ENCODE measurements at places on chromosomes 1 and 21.
A peak's percentile ranks its signal among the peaks of the same experiment; 100 is the strongest.

- DNase-seq = no peak
Measured at GRCh38 chr21:20302084-20302483, 696.1 kb upstream of the NCAM2 start.

DNA sequence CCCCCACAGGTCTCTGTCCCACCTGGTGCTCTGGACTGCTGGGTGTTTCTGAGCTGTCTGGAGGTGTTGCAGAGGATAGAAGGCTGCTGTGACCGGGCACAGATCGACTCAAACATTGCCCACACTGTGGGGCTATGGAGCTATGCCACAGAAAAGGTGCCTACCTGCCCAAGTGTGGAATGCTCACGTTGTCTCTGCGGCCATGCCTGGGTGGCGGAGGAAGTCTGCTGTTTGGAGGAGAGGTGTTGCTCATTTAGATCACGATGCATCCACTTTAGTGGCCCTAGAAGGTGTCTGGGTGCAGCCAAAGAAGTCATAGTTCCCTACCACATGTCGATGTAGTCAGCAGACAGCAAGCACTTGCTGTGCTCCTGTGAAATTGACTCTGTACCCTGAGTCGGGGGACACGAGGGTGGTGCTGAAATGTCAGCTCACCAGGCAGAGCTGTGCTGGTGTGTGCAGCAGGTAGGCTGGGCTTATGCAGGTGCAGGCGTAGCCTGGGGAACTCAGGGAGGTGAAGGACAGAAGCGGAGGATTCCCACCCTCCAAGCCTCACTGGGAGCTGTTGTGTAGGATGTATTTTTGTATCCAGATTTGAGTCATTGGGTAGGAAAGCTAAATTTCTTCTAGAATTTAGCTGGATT is 32.8 kb upstream of the PWP2 start:
- DNase-seq = no peak

DNA sequence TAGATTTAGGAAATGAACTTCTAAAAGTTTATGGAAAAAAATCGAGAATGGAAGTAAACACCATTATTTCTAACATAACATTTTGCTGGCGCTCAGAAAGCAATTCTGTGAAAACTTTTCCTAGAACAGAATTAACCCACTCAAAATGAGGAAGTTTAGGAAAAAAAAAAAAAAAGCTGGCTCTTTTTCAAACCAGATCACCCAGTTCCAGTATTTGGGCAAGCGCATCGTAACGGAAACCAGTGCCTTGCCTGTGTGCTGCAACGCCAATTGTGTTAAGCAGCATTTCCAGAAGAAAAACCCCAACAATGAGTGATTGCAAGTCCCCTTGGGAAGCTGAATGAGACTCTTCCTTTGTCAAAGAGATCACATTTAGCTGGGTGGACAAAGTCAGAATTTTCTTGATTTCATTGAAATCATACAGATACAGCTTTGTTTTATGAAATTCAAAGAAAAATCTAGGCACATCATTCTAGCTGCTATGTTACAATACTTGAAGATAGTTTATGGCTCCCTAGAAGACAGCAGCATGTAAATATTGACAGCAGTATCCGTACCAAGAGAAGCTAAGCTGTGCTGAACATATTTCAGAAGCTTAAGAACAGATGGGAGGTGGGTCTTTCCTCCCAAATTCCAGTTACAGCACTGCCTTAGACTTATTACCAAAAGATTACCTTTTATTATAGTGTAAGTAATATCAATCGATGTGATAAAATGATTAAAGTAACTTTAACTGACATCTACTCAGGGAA is 113.4 kb downstream of the ERG start:
- no peak for DNase-seq

GRCh38 chr1:107389410-107390396 is 248.9 kb downstream of the NTNG1 start:
- DNase-seq = no peak

DNA sequence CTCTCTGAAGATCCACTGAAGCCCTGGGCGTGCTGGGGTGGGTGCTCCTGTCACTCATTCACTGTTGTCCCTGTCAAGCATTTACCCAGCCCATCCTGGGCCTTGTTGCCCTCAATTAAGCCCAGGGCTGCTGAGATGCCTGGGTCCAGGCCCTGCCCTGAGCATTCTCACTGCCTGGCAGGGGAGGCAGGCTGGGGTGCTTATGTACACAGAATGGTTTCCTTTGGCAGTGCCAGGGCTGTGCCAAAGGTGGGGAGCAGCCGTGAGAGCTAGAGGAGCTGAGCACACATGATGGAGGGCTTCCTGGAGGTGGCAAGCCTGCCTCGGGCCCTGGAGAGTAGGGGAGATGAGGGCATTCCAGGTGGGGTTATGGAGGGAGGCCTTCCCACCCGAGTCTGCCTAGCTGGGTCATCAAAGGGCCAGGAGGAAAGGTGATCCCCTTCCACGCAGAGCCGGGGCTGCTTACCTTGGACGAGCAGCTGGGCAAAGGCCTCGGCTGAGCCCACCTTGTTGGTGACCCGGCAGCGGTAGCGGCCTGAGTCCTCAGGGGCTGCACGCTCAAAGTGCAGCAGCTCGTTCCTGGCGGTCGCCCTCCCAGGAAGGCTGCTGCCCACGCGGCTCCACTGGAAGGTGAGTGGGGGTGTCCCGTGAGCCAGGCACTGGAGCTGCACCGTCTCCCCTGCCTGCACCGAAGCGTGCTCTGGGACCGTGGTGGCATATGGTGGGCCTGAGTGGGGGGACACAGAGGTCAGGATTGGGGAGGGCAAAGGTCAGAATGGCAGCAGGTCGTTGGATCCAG is 26.5 kb downstream of the LDLRAD2 start:
- no peak for DNase-seq

GRCh38 chr1:16998589-16998988 is 13.1 kb downstream of the ATP13A2 start:
- DNase-seq = no peak

- DNase-seq = no peak
Measured at GRCh38 chr1:80893115-80893514, 907.6 kb upstream of the ADGRL2 start.

- peak; percentile 16 for DNase-seq
Measured at GRCh38 chr1:46301406-46301807, 2.0 kb downstream of the LRRC41 start.

- DNase-seq = no peak
Measured at GRCh38 chr1:22854688-22855565, 117.7 kb downstream of the LACTBL1 start.

GRCh38 chr1:17190010-17190995 is 14.6 kb upstream of the PADI1 start:
- peak; percentile 94 for DNase-seq

- DNase-seq = no peak
Measured at GRCh38 chr1:202170726-202171125, 10.3 kb upstream of the PTPN7 start.

DNA sequence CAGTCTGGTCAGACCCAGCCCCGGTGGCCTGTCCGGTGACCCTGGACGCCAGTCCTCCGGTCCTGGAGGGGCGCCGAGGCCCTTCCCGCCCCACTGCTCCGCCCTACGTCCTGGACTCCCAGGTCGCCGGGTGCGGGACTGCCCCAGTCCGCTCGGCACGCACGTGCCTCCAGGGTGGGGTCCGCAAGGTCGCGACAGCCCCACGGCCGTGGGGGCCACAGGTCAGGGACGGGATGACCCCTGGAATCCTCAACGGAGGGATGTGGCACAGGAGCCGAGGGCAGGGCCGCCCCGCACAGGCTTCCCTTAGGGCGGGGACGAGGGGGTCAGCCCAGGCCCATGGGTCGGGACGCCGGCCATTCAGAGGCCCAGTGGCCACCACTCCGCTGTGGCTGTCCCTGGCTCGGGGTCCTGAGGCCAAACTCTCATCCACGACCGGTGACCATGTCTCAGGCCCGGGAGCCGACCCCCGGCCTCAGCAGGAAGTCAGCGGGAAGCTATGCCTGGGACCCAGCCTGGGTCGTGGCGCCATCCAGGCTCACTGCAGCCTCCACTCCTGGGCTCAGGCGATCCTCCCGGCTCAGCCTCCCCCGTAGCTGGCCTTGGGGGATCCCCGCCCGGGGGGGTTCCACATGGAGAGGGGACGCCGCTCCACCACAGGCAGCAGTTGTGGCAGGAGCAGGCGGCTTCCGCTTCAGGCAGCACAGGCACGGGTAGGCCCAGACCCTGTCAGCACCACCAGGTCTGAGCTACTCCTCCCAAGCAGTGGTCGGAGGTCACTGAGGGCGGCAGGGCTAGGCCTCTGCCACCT is 599 bp upstream of the TMEM240 start:
- DNase-seq = no peak

DNA sequence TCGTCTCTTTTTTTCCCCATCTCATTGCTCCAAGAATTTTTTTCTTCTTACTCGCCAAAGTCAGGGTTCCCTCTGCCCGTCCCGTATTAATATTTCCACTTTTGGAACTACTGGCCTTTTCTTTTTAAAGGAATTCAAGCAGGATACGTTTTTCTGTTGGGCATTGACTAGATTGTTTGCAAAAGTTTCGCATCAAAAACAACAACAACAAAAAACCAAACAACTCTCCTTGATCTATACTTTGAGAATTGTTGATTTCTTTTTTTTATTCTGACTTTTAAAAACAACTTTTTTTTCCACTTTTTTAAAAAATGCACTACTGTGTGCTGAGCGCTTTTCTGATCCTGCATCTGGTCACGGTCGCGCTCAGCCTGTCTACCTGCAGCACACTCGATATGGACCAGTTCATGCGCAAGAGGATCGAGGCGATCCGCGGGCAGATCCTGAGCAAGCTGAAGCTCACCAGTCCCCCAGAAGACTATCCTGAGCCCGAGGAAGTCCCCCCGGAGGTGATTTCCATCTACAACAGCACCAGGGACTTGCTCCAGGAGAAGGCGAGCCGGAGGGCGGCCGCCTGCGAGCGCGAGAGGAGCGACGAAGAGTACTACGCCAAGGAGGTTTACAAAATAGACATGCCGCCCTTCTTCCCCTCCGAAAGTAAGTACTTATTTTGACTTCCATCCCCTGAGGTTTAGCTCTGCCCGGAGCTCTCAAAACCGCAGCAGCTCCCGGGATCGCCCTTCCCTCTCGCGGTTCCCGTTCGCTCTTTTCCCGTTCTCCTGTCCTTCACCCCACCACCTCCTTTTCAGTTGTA is 1.5 kb downstream of the TGFB2 start:
- DNase-seq = peak; percentile 57
